ENCODE measurements at places on chromosomes 6 and 20.

DNA sequence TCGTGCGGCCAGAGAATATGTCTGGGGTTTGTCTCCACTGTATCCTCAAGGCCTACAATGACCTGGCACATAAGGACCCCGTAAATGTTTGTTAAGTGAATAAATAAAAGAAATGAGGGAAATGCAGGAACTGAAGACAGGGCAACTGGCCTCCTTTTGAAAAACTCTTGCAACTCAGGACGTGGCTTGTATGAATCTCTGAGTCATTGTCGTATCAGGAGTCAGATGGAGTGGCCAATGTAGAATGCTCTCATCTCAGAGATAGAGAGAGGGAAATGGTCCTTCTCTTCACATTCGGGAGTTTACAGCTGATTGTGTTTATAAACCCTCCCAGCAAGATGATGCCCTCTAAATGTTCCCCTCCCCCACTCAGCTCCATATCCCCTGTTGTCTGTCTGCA is 57.1 kb downstream of the UST start:
- DNase-seq: no peak

DNA sequence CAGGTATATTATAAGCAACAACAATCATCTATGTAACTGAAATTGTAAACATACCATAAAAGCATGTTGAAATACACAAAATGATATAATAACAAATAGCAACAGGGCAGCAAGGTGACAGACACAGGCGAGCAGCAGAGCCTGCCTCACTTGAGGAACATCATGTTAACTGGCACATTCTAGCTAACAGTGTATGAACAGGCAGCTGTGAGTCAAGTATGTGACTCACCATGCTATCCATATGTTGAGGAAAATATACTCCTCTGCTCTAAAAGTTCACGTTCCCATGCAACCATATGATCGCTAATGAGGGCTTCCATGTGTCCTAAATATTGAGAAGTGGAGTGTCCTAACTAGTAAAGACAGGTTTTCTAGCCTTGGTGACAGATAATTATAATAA is 18.4 kb downstream of the SERAC1 start:
- DNase-seq: peak; percentile 41

DNA sequence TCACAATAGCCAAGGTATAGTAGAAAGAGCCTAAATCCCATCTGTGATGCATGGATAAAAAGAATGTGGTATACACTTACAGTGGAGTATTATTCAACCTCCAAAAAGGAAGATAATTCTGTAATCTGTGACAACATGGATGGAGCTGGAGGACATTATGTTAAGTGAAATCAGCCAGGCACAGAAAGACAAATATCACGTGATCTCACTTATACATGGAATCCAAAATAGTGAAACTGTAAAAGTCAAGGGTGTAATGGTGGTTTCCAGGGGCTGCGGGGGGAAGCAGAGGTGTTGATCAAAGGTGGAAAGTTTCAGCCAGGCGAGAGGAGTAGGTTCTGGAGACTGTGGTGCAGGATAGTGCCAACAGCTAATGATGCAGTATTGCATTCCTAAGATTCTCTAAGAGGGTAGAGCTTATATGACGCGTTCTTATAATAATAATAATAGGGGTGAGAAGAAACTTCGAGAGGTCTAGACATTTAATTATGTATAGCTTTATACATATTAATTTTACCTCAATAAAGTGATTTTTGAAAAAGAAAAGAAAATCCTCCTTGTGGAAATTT is 246.1 kb downstream of the FOXA2 start:
- DNase-seq: no peak

DNA sequence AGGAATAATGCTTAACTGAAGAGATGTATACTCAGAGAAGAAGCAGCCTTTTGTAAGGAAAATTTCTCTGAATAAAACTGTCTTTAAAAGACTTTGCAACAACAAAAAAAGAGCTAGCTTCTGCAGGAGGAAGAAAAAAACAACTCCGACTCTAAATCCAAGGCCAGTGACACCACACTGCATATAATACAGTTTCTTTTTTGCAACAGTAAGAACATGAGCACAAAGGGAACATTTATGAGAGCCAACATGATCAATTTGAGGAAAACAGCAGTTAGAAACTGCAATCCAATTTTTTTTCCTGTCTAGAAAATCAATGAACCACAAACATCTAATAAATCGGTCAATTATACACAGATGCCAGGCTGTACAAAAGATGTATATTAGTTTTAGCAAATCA is 42.9 kb upstream of the UST start:
- DNase-seq: no peak

GRCh38 chr20:46246559-46246958 is 61.7 kb downstream of the CDH22 start:
- DNase-seq: no peak

- DNase-seq: no peak
Measured at GRCh38 chr6:119384444-119384843, 34.9 kb upstream of the MAN1A1 start.

DNA sequence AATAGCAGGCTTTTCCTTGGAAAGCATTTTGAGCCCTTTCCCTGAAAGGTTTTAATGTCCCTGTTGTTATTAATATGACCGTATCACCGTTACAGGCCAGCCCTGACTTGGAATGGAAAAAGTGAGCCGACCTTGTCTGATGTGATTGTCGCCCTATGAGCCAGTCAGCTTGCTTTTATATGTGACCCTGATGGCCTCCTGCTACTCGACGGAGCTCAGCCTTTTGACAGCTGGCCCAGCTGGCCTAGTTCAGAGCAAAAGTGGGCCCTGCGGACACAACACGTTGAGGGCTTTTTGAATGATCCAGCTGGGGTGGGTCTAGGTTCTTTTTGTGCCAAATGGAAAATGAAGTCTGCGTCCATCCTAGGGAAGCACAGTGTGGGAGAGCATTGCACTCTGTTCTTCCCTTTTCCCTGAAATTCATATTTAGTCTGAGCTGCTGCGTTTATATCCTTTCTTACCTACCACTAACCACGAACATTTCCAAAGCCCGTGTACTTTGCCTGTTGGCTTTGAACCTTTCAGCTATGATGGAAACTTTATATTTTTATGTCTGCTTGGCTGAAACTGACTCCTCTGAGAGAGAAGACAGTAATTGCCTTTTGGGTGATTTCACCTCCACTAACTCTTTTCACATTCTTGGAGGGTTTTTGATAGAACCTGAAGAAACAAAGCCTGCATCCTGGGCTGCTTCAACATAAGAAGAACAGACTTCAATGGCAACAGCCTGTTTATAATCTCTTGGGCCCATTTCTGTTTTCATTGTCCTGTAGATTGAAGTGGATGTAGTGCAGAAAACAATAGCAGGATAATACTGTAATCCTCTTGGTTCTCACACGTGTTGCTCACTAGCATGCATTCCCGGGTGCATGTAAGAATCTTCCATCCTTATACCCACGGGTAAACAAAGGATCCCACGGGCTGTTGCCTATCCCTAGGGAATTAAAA is 121.8 kb upstream of the HDGFL1 start:
- no peak for DNase-seq

DNA sequence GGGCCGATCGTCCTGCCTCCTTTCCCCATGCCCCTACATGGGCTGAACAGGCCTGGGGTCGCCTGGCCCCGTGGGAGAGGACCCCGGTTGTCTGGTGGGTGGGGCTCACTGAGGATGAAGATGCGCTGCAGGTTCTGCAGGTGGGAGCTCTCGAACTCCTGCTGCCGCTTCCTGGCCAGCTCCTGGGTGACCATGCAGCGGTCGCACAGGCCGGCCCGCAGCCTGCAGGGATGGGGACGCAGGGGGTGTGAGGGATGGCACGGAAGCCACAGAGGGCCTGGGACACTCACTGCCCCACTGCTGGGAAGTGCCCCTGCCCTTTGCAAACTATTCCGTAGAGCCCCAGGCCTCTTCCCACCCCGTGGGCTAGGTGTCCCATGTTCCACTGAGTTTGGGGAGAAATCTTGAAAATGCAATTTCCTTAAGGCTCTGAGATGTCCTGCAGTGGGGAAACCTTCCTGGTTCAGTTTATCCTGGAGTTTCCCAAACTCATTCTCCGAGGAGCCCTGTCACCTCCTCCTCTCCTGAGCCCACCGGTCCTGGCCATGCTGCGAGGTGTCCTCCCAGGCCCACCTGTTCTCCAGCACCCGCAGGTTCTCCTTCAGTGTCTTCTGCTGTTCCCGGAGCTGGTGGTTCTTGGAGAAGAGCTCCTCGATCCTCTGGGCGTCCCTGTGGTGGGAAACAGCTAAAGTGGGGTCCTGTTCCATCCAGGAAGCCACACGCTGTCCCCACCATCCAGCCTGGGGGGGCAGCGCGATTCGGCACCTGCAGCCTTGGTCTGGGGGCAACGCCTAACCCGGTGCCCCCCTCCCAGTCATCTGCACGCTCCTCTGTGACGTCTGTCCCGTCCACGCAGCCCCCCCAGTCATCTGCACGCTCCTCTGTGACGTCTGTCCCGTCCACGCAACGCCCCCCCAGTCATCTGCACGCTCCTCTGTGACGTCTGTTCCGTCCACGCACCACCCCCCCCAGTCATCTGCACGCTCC is 9.9 kb upstream of the CABLES2 start:
- no peak for DNase-seq

- no peak for DNase-seq
Measured at GRCh38 chr20:60785785-60786184, 466.3 kb upstream of the CDH4 start.

- DNase-seq: no peak
Measured at GRCh38 chr20:37345339-37346235, at the start of gene SRC. TSS of gene SRC (plus strand) at chr20:37346140. CDS start at chr20:37384154, 38,014 bp downstream.

- no peak for DNase-seq
Measured at GRCh38 chr20:24782801-24783630, 166.1 kb upstream of the CST7 start.

- no peak for DNase-seq
Measured at GRCh38 chr6:148945301-148946021, 198.6 kb downstream of the UST start.

- no peak for DNase-seq
Measured at GRCh38 chr20:63123331-63123741, 92.6 kb downstream of the YTHDF1 start.

GRCh38 chr6:154496186-154496585 is 14.3 kb downstream of the CNKSR3 start:
- no peak for DNase-seq

- no peak for DNase-seq
Measured at GRCh38 chr6:44002067-44002592, 125.1 kb downstream of the MRPL14 start.

- no peak for DNase-seq
Measured at GRCh38 chr6:136980070-136980469, 58.0 kb downstream of the SLC35D3 start.

- DNase-seq: no peak
Measured at GRCh38 chr6:88115307-88115706, 50.8 kb downstream of the CNR1 start.

DNA sequence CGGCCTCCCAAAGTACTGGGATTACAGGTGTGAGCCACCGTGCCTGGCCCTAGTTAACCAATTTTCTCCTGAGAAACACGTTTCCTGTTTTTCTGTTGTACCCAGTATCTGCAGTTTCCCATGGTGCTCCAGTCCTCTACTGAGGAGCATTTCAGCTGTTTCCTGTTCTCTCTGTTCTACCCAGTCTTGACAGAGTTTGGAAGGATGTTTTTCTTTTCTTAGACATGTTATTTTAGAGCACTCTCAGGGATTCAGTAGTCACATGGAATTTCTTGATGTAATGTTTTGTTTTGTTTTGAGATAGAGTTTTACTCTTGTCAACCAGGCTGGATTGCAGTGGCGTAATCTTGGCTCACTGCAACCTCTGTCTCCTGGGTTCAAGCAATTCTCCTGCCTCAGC is 129.8 kb upstream of the TIAM2 start:
- DNase-seq: no peak

DNA sequence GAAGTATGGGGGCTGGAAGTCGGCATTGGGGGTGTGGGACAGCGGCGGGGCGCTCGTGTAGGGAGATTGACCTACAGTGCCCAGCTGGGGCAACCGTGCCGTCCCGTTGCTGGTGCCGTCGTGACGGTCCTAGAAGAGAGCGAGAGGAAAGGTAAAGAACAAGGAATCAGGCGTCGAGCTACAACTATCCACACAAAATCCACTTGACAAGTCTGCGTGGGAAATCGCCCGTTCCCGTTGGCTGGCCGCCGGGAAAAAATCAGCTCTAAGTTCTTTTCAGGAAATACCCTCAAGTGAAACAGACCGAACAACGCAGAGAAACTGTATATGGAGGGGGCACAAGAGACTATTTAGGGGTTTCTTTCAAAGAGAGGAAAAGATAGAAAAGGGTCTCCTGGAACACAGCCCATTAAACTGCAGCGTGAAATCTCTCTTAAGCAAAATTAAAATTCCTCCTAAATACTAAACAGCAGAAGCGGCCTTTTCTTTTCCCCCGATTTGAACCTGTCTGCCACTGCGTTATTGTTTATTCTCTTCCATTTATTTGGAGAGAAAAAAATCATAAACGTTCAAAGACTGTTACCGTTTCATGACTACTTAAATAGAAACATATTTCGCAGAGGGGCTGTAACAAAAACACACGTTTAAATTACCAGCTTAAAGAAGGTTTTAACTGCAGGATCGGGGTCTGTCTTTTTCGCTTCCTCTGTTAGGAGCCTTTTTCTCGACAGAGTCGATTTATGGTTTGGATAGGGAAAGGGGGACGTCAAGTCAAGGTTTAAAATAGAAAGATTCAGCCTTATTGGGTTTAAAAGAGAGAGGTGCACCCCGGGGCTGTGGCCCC is 4.4 kb downstream of the TFAP2A start:
- DNase-seq: no peak

DNA sequence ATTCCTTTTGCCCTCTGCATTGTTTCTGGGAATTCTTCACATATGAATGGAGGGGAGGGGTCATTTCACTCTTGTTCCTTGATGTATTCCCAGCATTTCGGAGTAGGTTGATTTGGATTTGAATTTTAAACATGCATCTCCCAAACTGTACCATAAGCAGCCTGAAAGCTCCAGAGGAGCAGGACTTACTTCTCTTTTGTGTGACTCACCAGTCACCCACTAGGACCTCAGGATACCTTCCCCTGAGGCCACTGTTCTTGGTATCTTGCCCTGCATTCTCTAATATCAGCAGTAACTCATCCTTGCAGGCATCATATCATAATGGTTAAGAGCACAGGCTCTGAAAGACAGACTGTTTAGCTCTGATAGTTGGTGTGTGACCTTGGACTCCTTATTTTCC is 703 bp downstream of the MRPL2 start:
- DNase-seq: no peak

- DNase-seq: no peak
Measured at GRCh38 chr20:10079964-10080363, 45.2 kb downstream of the ANKEF1 start.

GRCh38 chr20:20318365-20319161 is 49.3 kb upstream of the INSM1 start:
- DNase-seq: no peak

GRCh38 chr6:133571681-133572080 is 317.2 kb upstream of the TCF21 start:
- no peak for DNase-seq

- DNase-seq: no peak
Measured at GRCh38 chr6:53635322-53635721, 30.2 kb downstream of the KLHL31 start.

GRCh38 chr20:35735826-35736470 is 6.1 kb downstream of the RBM39 start:
- DNase-seq: no peak

GRCh38 chr20:44734938-44735337 is 10.7 kb upstream of the KCNK15 start:
- DNase-seq: no peak

- DNase-seq: no peak
Measured at GRCh38 chr6:129648819-129649491, 61.0 kb downstream of the ARHGAP18 start.
